Effector CD8-positive, alpha-beta T cell (primary cell): ENCODE measurements at places on chromosomes 4 and X.

GRCh38 chr4:90546114-90546513 lies 418.9 kb downstream of the CCSER1 start:
- no peak for DNase-seq

GRCh38 chr4:184169225-184169867 lies 48.3 kb downstream of the ENPP6 start:
- DNase-seq: no peak

- DNase-seq: peak; percentile 16
These were observed 5.6 kb downstream of the PRDM8 start for GRCh38 chr4:80202741-80203553.

DNA sequence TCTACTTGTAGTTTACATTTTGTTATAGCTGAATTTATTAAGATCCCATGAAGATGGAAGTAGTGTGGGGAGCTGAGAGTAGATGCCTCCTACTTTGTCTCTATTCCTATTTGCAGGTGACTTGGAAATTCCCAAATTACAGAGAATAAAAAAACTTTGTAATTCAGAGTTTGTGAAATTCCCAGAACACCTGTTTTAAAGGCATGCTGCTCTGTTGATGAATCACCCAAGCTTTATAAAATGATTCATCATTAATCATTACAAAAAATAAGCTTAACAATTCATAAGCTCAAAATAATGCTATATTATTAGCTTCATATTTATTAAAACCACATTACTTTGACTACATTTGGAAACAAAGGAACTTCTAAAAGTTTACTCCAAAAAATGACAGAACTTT lies 856.3 kb downstream of the RPA4 start:
- no peak for DNase-seq

DNA sequence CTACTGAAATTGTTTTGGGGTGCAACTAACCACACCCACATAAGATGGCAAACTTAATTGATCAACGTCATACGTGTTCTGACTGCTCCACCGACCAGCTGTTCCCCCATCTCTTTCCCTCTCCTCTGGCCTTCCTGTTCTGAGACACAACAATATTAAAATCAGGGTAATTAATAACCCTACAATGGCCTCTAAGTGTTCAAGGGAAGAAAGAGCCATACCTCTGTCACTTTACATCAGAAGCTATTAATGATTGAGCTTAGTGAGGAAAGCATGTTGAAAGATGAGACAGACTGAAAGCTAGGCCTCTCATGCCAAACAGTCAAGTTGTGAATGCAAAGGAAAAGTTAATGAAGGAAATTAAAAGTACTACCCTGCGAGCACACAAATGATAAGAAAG lies 173.9 kb upstream of the FTHL17 start:
- no peak for DNase-seq

GRCh38 chr4:111937368-111937767 lies 207.9 kb upstream of the FAM241A start:
- DNase-seq: no peak

GRCh38 chr4:8872402-8873291 lies 1.0 kb upstream of the HMX1 start:
- DNase-seq: no peak

- DNase-seq: no peak
These were observed 437.2 kb downstream of the RAPGEF2 start for GRCh38 chr4:159540038-159540437.
